ENCODE measurements at places on chromosomes 4 and X.

DNA sequence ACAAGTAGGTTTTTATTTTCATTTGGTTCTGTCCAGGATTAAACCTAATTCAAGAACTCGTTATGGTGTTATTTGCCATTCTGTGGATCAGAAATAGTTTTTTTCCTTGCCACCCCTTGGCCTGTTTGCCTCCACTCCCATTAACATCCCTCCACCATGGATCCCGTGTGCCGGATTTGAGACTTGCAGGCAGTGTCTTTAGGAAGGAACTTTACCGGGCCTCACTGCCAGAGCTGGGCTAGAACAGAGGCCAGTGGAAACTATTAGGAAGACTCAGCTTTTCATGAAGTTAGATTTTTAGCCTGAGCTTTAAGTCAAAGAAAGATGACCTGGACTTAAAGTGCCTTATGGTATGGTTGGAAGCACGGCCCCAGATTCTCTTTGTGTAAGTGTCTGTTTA lies 2.4 kb downstream of the KLHL2 start:
- no peak for DNase-seq

DNA sequence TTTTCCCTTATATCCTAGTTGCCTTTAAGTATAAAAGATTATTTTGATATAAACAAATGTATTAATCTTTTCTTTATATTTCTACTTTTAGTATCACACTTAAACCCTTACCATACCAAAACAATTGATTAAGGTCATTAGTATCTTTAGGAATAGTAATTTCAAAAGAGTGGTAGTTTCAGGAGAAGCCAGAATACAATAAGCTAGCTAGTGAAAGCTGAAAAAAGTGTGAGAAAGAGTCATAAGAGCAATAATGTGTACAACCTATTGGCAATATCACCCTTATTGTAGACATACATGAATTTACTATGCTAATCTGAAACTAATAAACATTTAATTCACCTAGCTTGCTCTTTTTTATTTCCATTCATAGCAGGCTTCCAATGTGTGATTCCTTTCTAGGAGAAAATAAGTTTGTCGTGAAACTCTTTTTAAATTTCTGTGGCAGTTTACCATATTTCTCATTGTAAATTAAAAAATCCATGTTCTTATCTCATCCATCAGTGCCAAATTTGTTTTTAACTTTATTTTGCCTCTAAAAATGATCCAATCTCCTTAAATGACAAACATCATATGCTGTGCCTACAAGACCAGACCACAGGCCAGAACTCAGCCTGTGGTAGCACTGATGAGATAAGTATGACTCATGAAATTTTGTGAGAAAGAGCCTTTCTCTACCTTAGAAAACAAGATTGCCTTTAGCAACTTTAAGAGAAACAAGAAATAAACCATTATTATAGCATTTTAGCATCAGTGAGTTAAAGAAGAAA lies 8.1 kb downstream of the NEK1 start:
- DNase-seq = no peak

GRCh38 chr4:1116838-1117237 lies 3.5 kb upstream of the RNF212 start:
- DNase-seq = no peak

- no peak for DNase-seq
These were observed 11.5 kb downstream of the PARM1 start for GRCh38 chr4:74944354-74944793.

GRCh38 chr4:77595364-77595973 lies 10.2 kb upstream of the CXCL13 start:
- no peak for DNase-seq

GRCh38 chrX:153687121-153688039 lies at the start of gene SLC6A8:
Gene SLC6A8 (plus strand): TSS chrX:153687926. CDS start chrX:153688575, 649 bp downstream.
- no peak for DNase-seq

DNA sequence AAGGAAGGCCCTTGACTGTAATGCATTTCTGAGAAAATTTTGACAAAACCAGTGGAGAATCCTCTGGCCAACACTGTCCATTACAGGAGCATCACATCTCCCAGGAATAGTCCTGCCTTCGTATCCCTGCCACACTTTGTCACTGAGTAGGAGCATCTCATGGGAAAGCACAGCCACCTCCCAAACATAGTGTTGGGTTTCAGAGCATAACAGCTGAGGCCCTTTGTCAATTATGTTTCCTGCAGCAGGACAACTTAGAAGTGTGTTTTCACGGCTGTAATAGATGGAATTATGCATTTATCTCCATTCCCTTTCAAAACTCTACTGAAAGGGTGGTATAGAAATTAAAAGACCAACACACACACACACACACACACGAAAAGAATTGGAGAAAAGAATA lies 91.1 kb upstream of the SMAD1 start:
- no peak for DNase-seq

DNA sequence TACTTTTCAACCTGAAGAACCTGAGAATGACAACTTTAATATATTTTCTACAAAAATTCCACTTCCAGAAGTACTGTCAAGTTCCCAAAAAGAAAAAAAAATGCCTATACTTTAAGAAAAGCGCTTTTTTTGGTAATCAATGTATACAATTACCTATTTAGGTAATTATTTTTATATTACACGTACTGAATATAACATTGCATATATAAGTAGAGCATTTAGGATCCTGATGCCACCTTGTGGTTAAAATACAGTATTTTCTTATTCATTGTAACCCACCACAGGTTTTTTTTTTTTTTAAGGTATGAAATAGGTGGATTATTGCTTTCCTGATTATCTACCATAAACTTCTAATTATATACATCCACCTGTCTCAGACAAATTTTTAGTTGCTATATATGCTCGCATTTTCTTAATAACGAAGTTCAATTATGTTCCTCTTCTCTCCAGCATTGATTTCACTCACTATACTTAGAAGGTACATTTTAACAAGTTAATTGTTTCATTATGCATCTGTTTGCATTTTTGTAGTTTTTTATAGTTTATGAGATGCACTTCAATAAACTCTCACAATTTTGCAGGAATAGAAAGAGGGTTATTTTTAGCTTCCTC lies 5.2 kb downstream of the MAP9 start:
- no peak for DNase-seq

DNA sequence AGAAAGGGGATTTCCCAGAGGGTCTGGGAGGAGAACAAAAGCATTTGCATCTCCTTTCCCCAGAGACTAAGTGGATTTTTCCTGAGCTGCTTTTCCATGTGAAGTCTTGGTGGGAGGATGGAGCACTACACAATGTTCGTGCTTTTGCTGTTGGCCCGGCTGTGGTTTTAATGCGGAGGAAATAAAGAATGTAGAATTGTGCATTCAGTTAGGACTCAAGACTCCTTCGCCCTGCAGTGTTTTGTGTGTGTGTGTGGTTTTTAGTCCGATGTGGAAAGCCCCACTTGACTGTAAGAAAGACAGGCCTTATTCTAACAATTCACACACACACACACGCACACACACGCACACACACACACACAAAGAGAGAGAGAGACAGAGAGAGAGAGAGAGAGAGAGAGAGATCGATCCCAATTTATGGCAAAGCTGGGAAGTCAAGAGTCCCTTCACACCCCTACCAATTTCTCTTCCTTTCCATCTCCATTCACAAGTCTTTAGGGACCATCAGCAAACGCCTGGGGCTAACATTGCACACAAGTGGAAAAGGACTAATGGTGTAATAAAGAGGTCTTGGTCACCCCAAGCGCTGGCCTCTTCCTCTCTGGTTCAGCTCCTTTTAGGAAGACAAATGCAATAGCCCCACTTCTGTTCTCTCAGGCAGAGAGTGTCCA lies 44.2 kb downstream of the CLDN34 start:
- DNase-seq = no peak

GRCh38 chrX:56314334-56314733 lies 82.2 kb downstream of the KLF8 start:
- DNase-seq = no peak

DNA sequence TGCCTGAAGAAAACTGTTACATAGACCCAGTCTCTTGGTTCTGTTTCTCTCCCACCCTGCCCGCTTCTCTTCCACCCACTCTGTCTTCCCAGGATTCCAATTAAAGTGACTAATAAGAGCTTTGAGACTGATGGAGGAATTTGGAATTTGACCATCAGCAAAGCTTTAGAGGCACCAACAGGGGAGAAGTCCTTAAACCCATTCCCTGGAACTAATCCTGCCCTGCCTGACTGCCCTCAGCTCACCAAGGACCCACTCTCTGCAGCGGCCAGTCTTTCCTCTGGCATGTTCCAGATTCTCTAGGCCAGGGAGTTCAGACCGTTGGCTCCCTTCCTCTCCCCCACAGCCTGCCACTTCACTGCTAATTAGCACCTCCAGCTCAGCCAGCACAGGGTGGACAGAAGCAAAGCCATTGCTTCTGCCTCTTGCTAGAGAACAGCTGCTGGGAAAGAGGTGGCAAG lies 23.9 kb downstream of the SCD5 start:
- no peak for DNase-seq

GRCh38 chr4:58507079-58507478 lies 1396.9 kb upstream of the IGFBP7 start:
- DNase-seq = no peak
